ENCODE measurements at places on chromosomes 5 and 9. TPM values are rescaled to one million over a fixed set of nuclear protein-coding genes. Genes with fewer than 3 reads are reported as not detected.

DNA sequence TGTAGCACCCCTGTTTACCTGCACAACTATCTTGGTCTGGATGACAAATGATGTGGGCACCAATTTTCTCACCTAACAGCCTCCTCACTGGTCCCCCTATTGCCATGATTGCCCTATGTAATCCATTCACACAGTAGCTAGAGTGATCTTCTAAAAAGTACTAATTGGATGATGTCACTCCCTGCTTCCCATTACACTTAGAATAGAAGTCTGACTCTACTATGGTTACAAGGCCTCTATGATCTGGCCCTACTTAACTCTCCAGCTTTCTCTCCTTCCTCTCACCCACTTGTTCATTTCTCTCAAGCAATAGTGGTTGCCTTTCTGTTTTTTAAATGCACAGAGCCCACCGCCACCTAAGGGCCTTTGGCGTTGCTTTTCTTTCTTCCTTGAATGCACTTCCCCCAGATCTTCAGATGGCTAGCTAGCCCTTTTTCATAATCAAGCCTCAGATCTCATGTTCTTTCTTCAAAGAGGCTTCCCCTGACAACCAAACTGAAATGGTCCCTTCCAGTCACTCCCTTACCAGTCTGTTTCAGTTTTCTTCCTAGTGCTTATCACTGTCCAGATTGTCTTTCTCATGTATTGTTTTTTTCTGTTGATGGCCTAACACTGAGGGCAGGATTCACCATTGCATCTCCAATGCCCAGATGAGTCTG, 8.7 kb downstream of the IGIP start:
- DNase-seq: no peak

GRCh38 chr9:116939614-116940013, 252.5 kb downstream of the TRIM32 start:
- DNase-seq: no peak

GRCh38 chr5:116058346-116058936, 26.2 kb downstream of the ARL14EPL start:
- DNase-seq: no peak

DNA sequence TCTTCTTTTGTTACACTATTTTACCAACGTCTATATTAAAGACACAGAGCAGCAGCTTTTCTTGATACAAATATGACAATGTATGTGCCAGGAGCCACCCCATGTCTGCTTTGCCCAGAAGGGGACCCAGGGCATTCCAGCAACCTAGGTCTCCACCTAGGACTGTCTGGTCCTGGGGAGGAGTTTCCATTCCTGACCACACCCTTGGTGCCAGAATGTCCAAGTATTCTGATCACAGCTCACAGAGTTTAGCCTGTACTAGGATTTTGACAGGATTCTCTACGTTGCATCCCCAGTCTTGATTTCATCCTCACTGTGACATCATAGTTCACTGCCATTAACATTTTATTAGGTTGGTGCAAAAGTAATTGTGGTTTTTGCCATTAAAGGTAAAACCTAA, 224.7 kb downstream of the SREK1 start:
- no peak for DNase-seq

- DNase-seq: no peak
These were observed 51.7 kb downstream of the TMOD1 start for GRCh38 chr9:97553141-97553540.

GRCh38 chr5:82748688-82749460, 328.3 kb downstream of the TMEM167A start:
- DNase-seq: no peak

- no peak for DNase-seq
These were observed 8.5 kb downstream of the HMHB1 start for GRCh38 chr5:143820451-143820850.

- no peak for DNase-seq
These were observed 510.0 kb downstream of the KCTD16 start for GRCh38 chr5:144680711-144681110.

DNA sequence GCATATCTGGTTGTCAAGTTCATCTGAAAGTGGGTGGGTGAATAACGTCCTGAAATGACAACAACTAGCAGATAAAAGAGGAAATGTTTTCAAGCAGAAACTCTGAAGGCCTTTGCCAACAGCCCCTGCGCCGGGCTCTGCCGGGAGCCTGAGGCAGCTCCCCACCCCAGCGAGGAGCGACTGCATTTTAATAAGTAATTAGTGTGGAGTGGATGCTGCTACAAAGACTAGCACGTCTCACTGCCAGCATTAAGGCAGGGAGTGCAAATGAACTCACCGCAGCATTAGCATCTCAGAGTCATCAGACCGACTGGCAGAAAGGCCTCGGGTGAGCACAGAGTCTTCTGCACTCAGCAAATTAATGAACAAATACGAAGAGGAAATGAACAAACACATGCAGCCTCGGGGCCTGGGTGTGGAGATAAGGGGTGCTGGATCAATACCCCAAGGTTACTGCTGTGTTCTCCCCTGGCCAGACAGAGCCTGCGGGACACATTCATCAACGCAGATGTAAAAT, 63.8 kb downstream of the VAV2 start:
- DNase-seq: no peak

Gene PCDHB14
- total RNA-seq: 7.8 TPM
